ENCODE measurements at places on chromosomes 12 and 14.

DNA sequence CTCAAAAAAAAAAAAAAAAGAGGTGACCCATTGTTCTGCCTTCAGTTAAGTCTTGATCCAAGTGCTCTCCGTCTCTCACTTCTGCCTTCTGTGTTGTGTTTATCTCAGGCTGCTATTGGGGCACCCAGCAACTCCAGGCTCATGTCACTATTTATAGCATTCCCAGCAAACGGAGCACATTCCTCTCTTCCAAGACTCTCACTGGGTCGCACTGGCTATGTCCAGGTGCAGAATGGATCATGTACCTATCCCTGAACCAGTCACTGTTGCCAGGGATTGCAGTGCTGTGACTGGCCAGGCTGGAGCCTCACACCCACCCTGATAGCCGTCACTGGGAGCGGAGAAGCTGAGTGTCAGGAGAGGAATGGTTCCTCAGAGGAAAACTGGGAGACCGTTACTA is 31.2 kb downstream of the RHOF start:
- DNase-seq: no peak

DNA sequence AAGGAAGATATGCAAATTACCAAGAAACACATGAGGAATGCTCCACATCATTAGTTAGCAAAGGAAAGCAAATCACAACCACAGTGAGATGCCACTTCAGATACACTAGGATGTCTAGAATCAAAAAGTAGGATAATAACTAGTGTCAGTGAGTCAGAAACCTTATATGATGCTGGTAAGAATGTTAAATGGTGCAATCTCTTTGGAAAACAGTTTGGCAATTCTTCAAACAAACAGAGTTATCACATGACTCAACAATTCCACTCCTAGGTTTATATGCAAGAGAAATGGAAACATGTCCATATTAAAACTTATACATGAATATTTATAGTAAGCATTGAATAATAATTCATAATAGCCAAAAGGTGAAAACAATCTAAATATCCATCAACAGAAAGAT is 220.9 kb downstream of the FOXG1 start:
- DNase-seq: no peak

DNA sequence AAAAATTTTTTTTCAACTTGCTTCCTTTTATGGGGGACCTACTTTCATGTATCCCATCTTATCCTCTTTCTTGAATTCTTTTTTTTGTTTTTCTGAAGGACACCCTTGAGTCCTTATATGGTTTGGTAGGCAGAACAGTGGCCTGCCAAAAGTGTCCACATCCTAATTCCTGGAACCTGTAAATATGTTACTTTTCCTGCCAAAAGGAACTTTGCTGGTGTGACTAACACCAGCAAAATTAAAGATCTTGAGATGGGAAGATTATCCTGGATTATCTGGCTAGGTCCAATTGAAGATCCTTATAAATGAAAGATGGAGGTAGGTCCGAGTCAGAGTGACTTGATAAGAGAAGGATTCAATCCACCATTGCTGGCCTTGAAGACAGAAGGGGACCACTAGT is 5.3 kb downstream of the NUBPL start:
- DNase-seq: no peak

DNA sequence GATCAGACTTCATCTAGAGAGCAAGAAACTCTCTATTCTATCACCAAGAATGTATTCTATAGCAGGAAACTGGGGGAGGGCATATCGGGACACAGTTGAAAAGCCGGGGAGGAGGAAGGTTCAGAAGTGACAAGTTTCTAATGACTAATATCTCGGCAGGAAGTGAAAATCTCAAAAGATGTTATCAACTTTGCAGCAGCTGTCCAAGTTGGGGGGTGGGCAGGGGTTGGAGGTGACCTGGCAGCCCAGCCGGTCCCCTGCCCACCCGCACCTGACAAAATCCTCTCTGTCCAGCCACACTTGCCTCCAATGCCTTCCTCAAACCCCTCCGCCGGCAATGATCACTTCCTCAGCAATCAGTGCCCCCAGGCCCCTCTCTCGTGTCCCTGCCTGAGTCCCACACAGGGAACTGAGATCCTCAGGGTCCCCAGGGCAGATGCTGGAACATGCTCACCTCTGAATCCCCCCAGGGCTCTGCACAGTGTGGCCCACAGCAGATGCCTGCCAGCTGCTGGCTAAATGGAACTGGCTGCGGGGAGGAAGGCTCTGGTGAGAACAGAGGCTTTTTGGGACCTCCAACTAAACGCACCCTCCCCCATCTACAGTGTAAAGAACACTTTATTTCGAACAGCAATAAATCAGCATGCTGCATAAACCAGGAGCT is 43.9 kb downstream of the CCDC88C start:
- peak; percentile 46 for DNase-seq

- no peak for DNase-seq
Measured at GRCh38 chr14:103315351-103315911, 18.6 kb upstream of the EIF5 start.

DNA sequence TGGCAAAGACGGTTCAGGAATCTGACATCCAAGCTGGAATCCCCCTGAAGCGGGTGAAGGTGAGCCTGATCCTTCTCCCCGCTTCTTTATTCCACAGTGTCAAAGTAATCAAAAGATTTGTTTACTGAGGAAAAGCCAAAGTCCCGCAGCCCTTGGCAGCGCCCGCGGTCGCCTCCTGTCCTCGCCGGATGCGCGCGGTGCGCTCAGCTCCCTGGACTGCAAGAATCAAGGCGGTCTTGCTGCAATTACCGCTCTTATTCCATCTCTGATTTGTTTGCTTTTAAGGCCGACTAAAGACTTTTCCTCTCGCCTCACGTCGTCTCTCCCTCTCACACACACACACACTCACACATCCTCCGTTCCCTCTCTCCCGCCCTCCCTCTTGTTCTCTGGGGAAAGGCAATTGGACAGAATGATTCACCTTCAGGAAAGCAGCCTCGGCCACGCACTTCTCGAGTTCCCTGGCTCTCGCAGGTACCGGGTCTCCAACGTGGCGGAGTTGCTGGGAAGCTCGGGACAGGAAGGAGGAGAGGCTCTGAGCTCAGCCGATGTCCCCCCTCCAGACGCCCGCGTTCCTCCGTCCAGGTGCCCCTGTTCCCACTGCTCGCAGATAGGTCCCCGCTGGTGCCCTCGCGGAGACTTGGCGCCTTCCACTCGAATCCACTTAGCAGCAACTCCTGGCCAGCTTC is 68.6 kb upstream of the USP15 start:
- DNase-seq: no peak
